NCI-H1092 (cell line): ENCODE measurements at places on chromosomes 2 and 18.

DNA sequence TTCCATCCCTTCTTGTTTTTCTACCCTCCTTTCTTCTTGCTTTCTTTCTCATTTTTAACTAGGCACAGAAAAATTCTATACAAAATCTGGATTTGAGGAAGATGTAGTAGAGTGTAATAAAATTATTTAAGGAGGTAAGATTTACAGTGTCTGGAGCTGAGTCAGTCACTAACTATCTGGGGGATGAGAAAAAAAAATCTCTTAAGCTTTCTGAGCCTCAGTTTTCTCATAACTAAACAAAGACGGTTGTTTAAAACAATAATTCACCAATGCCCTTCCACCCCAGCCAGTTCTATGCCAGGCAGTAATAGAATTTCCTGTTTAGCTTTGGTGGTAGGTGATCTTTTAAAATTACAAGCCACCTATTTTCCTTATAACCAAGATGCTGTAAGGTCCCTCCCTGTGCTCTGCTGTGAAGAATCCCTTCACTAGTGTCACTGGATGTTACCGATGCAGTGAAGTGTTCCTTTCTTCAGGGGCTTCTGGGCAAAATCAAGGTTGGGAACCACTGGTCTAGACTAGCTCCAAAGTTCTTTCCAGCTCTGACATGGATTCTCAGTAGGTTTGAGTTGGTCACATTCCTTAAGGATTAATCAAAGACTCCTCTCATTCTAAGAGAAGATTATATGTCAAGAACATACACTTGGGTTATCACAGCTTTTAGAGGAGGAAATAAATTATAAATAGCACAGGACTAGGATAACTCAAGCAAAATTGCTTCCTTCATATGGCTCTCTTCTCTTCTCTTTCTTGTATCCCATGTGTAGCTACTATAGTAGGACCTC is 289.0 kb downstream of the CDH2 start:
- no peak for DNase-seq

DNA sequence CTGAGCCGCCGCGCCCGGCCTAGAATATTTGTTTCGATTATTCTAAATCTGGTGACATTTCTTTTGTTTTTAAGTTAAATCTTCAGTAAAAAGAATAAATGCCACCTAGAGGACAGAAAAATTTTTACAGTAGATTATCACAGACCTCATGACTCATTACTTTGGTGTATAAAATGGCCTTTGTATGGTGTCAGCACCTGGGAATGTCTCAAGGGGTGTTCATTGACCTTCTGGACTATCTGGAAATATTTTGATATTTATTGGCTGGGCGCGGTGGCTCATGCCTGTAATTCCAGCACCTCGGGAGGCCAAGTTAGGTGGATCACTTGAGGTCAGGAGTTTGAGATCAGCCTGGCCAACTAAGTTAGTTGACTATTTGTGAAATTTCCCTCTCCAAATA is 30.3 kb upstream of the SLC30A6 start:
- no peak for DNase-seq

GRCh38 chr2:30677861-30678385 is 129.3 kb downstream of the CAPN13 start:
- no peak for DNase-seq

- peak; percentile 7 for DNase-seq
These were observed 484 bp downstream of the APCDD1 start for GRCh38 chr18:10454681-10455557.

DNA sequence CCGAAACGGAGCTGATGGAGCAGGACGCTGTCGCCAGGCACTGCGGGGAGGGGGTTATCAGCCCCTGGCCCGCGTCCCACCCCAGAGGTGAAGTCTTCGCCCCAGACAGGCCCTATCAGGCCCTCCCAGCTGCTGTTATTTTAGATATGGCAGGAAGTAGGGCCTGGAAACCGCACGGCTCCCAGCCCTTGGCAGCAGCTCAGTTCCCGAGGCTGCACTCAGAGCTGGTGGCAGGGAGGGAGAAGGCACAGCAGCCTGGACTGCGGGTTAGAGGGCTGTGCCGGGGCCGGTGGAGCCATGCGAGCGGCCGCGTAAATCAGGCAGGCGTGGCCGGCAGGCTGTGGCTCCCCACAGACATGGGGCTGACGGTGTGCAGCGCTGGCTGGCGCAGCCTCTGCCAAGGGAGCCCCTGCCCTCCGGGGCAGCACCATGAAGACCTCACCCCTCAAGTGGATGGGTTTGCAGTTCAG is 111.4 kb downstream of the NFATC1 start:
- DNase-seq, result peak; percentile 24

DNA sequence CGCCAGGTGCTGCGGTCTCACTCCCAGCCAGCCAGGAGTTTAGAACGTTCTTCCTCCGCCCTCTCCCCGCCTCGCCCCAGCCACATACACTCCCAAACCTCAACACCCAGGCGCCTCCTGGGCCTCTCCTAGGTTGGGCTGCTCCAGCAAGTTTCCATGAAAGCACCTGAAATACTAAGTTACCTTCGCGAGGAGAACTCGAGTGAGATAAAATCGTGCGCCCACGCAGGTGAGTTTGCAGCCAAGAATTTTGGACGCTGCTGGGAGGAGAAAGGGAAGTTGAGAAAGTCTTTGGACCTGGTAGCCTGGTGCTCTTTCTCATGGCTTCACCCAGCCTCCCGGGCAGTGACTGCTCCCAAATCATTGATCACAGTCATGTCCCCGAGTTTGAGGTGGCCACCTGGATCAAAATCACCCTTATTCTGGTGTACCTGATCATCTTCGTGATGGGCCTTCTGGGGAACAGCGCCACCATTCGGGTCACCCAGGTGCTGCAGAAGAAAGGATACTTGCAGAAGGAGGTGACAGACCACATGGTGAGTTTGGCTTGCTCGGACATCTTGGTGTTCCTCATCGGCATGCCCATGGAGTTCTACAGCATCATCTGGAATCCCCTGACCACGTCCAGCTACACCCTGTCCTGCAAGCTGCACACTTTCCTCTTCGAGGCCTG is at the start of gene GPR39:
Gene GPR39, plus strand, starts transcription at position 83 of the 673 bp plus-strand sequence.
- DNase-seq, result no peak

- no peak for DNase-seq
These were observed 16.7 kb upstream of the MRO start for GRCh38 chr18:50836521-50836957.

DNA sequence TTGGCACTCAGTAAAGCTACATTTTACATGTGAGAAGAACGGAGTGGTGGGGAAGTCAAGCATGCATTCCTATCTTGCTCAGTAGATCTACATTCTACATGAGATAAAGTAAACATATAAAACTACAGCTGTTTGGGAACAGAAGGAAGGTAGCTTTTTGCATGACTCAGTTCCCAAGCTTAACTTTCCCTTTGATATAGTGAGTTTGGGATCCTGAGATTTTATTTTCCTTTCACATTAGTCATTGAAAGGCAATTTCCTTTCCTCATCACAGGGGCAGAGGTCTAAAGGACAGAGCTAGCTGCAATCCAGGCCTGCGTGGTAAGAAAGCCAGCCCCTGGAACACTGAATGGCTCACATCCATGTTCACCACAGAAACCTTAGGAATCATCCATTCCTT is 257.2 kb downstream of the SRBD1 start:
- no peak for DNase-seq

GRCh38 chr2:214019229-214019972 is 391.5 kb upstream of the VWC2L start:
- no peak for DNase-seq

DNA sequence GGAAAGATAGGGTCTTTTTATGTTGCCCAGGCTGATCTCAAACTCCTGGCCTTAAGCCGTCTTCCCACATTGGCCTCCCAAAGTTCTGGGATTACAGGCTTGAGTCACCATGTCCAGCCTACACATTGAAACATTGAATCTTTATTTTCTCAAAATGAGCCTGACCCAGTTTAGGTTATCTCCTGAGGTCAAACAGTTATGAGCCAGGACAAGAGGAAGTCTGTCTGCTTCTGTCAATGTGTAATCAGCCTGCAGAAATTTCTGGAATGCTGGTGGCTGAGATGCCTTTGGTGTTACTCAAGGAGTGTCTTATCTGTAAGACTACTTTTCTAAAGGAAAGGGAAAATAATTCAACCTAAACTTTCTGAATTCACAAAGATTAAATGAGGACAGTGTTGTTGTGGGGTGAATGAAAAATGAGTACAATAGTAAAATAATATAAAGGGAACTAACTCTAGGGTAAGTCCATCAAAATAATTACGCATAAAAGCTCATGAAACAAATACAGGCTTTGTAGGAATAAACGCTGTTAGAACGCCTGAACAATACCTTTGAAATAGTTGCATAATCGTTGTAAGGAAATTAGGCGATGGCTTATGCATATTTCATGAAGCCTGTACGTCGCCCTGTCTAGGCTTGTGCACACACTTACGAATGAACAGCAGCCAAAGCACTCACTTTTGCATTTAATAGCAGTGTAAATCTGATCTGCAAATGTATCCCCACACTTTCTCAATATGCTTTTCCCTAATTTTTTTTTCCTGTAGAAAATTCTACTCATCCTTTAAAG is 260.8 kb downstream of the RDH14 start:
- no peak for DNase-seq

DNA sequence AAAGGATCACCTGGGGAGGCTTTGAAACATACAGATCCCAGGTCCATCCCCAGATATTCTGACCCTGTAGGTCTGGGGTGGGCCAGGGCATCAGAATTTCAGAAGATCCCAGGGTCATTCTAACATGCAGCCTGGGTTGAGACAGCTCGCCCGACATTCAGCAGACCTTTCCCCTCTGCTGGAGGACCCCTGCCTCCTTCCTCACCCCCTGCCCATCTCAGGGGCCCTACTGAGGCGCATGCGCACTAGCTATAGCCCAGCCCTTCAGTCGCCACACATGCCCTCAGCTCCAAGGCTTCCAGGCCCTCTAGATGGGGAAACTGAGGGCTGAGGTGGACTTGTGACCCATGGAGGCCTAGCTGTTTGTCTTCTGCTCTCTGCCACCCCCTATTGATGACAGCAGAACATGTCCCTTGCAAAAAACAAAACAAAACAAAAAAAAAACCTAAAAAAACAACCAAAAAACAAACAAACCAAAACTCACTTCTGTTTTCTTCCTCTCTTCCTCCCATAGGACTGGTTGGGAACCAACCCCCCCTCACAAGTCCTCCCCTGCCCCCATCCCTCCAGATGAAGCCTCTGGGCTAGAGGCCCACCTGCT is 91.3 kb downstream of the ZBTB7C start:
- no peak for DNase-seq

DNA sequence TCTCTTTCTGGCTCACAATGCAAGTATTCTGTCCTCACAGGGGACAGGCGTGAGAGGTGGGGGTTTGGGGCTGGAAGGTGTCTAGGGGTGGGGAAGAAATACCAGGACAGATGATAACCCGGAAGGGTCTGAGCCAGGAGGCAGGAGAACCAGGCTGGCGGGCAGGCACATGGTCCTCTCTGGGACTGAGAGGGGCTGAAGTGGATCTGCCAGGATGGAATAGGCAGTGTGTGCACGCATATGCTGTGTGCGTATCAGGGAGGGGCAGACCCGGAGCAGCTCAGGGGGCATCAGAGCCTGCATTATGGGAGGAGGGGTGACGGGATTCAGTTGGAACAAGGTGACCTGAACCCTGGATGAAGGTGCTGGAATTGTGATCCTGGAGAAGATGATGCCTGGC is 157.3 kb downstream of the DYSF start:
- DNase-seq, result no peak

DNA sequence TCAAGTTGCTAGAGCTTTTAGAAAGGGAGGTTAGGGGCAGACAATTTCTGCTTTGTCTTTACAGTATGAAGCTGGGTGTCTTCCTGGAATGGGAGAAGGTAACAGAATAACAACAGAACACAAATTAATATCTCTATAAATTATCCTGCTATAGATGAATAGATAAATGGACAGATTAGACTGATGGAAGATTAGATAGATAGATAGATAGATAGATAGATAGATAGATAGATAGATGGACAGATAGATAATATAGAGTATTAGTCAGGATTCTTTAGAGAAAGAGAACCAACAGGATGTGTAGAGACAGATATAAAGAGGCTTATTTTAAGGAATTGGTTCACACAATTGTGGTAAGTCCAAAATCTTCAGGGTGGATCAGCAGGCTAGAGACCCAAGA is 302.2 kb downstream of the BCL11A start:
- DNase-seq, result no peak

DNA sequence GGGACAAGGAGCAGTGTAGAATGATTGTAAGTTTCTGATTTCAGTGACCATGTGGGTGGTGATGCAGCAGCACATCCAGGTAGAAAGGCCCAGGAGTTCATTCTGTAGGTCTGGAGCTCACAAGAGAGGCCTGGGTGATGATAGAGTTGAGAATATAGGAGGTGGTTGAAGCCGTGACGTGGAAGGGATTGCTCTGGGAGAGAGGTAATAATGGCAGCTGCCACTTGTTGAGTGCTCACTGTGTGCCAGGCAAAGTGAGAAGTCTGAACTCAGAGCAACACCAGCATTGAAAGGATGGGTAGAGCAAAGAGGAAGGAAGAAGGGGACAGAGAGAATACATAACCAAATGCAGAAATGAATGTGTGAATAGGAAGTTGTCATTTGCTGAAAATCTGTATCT is 3.3 kb downstream of the TTLL4 start:
- no peak for DNase-seq

GRCh38 chr2:28206762-28207161 is 185.9 kb upstream of the FOSL2 start:
- DNase-seq, result no peak

GRCh38 chr2:33326100-33326499 is 150.3 kb upstream of the RASGRP3 start:
- no peak for DNase-seq

DNA sequence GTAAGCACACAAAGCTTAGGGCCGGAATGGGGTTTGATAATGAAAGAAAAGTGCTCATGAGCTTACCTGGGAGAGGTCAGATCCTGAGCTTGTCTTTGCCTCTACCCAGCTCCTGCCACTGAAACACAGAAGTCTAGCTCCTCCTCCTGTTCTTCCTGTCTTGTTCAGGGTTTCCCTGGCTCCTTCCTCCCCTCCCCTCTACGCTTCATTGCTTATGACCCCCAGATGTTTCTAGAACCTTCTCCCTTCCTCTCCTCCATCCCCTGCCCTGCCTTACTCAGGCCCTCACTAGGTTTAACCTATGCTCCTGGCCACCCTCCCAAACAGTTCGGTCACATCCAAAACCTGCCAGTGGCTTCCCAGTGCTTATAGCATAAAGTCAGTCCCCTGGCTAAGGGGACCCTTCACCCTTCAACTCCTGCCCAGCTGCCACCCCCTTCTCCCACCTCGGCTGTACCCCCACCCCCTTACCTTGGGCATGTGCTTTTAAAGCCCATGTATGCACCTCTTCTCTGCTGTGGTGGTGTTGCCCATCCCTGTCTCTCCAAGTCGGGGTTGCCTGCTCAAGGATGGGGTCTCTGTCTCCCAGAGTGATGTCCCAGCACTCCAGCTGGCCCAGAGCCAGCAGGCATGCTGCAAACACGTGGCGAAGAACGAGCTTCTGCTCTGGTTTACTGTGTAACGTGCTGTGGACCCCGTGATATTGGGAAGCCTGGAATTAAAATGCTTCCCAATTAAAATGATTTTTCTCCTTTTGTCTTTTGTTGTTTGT is 233.6 kb downstream of the TPGS2 start:
- no peak for DNase-seq
